ENCODE measurements at places on chromosomes 12 and 14.

- no peak for DNase-seq
These were observed 57.6 kb downstream of the LMNTD1 start for GRCh38 chr12:25495331-25496097.

- peak; percentile 37 for DNase-seq
These were observed 62.0 kb upstream of the OSBPL8 start for GRCh38 chr12:76621582-76622024.

DNA sequence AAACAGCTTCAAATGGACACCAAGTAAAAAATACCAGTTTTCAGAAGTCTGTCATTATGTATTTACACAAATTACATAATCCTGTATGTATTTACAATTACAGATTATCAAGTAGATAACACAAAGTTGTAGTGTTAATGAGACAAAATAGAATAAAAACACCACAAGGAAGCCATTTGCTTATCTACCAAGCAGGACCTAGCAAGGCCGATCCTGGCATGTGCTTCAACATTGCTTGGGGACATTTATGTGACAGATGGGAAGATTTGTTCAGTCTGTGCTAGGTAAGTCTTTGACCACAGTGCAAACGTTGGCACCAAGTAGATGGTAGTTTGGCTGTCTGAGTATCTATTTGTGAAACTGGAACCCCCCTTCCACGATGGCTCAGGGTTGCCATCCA is 35.8 kb downstream of the BCAT1 start:
- DNase-seq: no peak

- DNase-seq: no peak
These were observed 855.6 kb upstream of the TMEM132C start for GRCh38 chr12:127411166-127411915.

DNA sequence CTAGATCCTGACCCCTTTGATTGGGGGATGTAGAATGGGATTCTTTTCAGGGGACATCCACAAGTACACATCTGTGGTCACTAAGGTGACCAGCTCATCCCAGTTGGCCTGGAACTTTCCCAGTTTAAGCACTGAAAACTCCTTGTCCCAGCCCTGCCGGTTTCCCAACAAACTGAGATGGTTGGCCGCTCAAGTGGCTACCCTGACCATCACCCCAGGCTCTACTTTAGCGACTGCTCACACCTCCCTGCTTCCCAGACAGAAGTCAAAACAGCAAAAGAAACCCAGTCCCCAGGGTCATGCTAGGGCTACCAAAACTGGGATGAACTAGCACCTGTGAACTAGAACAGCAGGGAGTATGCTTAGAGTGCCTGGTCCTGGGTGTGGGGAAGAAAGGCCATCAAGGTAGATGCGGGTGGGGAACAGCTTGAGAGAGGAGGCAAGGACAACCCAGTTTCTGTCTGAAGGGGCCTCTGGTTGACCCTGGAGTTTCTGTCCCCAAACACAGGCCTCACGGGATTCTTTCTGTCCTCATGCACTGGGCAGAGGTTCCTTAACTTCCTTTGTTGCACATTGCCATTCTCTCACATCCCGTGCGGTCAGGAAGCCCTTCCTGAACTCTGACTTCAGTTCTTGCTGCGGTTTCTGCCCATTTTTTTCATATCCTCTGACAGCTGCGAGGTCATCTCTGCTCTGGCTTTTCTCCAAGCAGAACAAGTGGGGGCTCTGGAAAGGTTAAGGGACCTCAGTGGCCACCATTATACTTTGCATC is 1.6 kb downstream of the LTB4R start:
- no peak for DNase-seq

DNA sequence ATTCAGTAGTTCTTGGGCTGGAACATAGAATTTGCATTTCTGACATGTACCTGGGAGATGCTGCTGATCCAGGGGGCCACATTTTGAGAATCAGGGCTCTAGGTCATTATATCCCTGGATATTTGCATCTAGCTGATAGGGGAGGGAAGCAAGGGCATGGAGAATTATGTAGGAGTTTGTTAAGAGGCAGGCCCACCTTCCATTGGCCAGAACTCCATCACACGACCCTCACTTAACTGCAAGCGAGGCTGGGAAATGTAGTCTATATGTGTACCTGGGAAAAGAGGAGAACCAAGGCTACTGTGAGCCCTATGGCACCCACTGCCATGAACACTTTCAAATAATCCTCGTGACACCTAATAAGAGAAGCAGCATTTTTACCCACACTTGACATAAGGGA is 657.6 kb downstream of the MED13L start:
- DNase-seq: no peak

- no peak for DNase-seq
These were observed 11.1 kb downstream of the RITA1 start for GRCh38 chr12:113196582-113196981.

DNA sequence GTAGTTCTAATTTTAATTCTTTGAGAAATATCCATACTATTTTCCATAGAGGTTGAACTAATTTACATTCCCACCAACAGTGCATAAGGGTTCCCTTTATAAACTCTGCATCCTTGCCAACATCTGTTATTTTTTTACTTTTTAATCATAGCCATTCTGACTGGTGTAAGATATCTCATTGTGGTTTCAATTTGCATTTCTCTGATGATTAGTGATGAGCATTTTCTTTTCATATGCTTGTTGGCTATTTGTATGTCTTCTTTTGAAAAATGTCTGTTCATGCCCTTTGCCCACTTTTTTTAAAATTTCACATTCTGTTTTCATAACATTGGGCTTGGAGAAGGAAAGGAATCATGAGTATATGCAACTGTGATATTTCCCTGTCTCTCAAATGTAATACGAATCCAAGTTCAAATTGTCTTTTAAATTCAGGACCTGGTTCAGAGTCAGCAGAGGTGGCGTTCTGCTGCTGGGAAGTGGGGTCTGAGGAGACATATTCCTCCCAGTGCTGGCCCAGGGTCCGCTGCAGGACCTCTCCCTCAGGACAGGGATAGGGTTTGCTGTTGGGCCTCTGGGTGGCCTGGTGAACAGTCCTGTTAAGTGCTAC is 81.2 kb upstream of the ETV6 start:
- no peak for DNase-seq

GRCh38 chr12:50211392-50212070 is 44.4 kb upstream of the CERS5 start:
- no peak for DNase-seq

- DNase-seq: no peak
These were observed 4.8 kb downstream of the IFNG-AS1 start for GRCh38 chr12:67994046-67994445.

Data from stimulated activated CD8-positive, alpha-beta memory T cell treated with anti-CD3 and anti-CD28 coated beads, Interleukin-4, amount 100 ng/mL, for 4 hours (primary cell).